Muscle of leg (tissue), 16 donors: ENCODE measurements at places on chromosomes 1 and 21.

DNA sequence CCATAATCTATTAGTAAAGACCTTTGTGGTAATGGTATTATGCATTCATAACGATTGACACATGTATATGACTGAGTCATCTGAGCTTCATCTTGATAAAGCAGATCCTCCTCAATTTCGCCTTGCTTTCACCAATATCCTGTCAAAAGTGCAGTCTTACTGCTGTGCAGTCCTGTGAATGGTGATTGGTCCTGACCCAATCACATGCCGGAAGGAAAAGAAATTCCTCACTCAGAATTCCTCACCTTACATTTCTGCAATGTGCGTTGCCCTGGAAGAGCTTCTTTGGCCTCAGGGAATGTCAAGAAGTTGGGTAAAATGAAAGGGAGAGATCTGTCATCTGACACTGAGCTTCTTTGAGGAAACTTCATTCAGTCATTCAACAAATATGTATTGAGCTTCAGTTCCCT is 121.0 kb upstream of the TSPAN2 start:
- no peak for DNase-seq

DNA sequence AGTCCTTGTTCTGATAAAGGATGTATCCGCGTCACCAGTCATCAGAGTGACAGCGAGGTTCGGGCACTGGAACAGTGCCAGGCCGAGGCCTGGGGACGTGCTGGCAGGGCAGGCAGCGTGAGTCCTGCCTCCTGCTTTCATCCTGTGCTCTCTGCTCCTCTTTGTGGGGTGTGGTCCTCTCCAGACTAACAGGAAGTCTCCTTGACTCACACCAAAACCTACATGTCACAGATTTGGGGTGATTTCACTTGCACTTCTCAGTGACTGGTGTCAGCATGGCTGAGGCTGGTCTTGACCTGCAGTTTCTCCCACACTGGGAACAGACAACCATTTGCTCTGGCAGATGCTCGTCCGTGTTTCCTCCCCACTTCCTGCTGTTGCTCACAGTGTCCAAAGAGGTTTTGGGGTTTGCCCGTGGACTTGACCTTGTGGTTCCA is 8.8 kb upstream of the NLRP3 start:
- peak; percentile 25 for DNase-seq

GRCh38 chr21:35207322-35207721 is 158.2 kb upstream of the RUNX1 start:
- DNase-seq, result no peak

DNA sequence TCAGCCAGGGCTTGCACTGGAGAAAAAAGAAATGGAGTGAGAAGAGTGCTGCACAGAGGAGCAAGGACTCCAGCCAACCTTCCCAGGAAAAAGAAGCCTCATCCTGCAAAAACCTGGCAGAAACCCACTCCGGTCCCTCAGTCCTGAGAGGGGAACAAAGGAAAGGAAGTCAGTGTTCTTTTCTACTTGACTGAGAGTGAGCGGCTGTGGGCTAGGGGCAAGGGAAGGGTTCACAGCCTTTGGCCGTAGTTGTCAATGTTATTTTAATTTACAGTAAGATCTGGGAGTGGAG is 8.9 kb upstream of the GOLT1A start:
- DNase-seq, result peak; percentile 88

- no peak for DNase-seq
Measured at GRCh38 chr1:18064534-18064933, 43.1 kb upstream of the IGSF21 start.

- no peak for DNase-seq
Measured at GRCh38 chr1:69400128-69400527, 167.6 kb upstream of the LRRC7 start.

DNA sequence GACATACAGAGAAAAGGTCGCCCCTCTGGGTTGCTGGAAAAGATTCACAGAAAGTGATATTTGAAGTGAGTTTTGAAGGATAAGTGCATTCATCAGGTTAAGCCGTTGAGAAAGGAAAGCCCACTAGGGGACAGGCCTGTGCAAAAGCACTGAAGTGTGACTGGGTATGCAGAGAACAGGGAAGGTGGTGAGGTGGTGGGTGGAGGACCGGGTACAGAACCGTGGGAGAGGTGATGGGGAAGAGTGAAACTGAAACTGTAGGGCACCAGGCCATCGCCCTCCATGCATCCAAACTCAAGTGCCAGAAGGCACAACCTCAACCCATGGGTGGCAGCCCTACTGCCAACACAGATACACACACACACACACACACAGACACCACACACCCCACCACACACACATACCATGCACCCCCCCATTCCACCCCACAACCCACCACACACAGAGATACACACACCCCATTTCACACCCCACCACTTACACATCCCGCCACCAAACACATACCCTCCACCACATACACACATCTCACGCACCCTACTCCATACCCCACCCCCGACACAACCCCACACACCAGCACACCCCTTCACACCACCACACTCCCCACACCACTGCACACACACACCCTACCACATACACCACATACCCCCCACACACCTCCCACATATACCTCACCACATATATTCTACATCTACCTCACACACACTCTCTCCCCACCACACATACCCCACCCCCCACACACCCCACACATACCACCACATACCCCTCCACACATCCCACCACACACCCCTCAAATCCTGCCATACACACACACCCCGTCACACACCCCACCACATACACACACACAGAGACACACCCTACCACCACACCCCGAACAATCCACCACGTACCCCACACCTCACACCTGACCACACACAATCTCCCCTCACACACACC is 59.0 kb downstream of the TSEN15 start:
- DNase-seq, result no peak

DNA sequence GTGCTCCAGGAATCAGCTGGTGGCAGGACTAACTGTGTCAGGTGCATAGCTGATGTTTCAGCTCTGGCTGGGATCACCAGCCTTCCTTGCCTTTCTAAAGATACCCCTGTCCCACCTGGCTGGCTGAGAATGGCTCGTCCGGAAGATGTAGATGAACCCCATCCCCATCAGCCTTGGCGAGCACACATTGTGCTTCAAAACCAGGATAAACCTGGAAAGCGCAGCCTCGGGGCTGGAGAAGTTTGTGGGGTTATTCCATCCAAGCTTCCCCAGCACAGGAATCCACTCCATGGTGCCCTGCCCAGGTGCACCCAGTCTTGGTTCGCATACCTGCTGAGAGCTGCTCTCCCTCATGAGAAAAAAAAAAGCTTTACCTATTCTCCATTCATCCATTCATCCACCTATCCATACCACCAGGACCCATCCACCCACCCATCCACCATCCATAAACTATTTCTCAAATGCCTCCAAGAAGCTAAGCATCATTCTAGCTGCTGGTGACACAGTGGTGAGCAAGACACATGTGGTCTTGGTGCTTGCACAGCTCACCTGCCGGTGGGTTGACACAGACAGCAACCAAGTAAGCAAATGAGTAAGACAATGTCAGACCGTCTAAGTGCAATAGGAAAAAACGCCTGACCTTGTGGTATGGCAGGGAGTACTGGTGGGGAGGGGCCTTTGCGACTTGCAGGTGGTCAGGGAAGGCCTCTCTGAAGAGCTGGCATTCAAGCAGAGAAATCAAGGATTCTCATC is 94.0 kb downstream of the DMRTB1 start:
- DNase-seq, result no peak

GRCh38 chr1:95370691-95371562 is 136.9 kb downstream of the RWDD3 start:
- DNase-seq, result no peak

DNA sequence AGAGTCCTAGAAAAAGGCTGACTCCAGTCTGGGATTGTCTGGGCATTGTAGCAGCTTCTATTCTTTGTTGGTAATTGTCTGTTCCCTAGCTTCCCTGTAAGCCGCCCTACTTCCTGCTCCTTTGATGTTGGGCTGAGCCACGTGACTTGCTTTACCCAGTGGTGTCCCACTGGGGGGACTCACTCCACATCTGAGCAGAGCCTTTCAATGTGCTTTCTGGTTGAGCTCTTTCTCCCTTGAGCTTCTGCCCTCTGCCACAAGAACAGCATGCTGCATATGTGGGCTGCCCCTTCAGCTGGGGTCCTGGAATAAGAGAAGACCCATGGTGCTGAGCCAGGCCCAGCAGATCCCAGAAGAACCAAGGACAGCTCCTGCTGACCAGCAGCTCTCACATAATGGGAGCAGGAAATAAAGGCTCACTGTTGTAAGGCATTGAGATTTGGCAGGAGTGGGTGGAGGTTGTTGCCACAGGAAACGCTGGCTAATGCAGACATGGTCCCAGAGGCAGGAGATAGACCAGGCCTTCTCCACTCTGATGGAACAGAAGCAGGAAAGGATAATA is 276.3 kb upstream of the GJB5 start:
- no peak for DNase-seq

DNA sequence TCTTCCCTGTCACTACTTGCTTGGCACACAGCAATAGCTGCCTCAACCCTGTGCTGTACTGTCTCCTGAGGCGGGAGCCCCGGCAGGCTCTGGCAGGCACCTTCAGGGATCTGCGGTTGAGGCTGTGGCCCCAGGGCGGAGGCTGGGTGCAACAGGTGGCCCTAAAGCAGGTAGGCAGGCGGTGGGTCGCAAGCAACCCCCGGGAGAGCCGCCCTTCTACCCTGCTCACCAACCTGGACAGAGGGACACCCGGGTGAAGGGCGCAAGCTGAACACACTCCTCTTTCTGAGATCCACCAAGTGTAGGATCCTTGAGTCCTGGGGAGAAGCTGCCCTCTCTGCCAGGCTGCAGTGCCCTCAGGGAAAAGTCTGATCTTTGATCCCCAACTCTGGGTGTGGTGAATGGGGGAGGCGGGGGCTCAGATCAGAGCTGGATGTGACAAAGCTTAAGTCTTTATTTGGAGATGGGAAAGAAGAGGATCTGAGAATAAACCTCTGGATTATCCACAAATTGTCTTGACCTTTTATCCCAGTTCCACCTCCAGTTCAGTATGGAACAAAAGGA is 1.2 kb downstream of the RXFP4 start:
- DNase-seq, result no peak

DNA sequence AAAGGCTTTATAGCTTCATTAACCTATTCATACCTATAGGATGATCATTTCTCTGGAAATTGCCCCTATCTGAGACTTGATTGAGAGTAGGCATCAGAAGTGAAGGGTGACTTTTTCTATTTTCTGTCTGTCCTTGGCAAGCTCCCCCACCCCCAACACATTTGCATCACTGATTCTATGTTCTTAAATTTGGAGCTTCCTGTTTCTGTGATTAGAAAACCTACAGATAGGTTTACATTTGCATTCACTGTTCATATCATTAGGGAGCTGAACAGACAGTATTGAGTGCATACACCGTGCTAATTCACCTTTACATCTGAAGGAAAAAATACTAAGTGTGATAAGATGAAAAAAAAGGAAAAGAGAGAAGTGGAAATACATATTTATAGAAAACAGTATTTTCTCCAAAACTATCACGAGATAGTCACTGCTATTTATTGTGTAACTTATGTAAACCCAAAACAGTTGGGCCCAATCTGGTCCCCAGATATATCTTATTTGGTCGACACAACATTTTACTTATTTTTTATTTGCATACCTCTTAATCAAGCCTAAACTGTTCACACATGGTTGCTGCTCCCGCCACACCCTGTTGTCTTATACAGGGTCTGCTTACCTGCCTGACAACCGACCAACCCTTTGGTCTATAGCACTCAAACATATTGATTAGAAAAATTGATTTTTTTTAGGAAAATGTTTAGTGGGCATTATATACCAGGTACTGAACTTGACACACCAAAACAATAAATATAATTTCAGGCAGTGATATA is 218.8 kb downstream of the NTNG1 start:
- DNase-seq, result no peak

DNA sequence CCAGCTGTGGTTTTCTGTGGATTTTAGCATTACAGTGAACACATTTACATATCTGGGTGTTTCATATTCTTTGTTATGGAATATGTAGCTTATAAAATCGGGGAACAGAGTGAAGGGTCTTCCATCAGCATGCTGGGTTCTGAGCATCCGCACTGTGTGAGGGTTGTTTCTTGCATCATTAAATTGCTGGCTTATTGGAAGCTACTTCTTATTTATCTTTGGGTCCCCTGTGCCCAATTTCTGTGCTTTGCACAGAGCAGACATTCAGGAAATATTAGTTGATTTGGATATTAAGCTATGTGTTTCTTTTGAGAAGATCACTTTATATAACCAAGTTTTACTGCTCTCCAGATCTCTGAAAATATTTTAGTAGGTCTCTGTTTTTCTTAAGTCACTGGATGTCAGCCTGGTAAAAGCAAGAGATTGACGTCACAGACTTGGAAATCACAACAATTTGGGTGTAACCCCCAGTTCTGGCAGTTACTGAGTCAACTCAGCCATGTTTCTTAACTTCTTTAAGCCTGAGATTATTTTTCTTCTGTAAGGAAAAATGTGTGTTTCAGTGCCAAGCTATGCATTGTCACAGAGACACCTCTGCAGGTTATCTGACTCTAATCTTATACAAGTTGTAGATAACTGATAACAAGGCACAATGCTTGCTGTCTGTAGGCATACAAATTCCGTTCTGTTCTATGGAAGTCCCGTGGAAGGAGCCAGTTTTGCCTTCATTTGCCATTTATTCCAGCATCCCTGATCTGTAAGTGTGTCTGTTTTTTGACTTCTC is 258.3 kb upstream of the KAZN start:
- peak; percentile 86 for DNase-seq

DNA sequence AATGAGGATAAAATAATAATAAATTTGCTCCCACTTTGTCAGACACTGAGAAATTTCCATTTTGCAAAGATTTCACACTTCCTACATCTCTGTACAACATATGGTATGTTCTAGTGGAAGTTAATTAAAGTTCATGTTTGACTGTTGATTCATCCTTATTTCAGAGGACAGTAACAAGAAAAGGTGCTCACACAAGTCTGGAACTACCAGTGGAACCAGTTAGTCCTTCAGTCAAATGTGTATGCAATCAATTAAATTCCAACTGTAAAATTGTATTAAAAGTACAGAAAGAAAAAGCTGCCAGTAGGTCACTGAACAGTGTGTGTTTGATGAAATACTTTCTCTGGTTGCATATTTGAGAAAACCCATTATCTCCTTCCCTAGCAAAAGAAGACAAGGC is 496.0 kb upstream of the PKN2 start:
- no peak for DNase-seq

DNA sequence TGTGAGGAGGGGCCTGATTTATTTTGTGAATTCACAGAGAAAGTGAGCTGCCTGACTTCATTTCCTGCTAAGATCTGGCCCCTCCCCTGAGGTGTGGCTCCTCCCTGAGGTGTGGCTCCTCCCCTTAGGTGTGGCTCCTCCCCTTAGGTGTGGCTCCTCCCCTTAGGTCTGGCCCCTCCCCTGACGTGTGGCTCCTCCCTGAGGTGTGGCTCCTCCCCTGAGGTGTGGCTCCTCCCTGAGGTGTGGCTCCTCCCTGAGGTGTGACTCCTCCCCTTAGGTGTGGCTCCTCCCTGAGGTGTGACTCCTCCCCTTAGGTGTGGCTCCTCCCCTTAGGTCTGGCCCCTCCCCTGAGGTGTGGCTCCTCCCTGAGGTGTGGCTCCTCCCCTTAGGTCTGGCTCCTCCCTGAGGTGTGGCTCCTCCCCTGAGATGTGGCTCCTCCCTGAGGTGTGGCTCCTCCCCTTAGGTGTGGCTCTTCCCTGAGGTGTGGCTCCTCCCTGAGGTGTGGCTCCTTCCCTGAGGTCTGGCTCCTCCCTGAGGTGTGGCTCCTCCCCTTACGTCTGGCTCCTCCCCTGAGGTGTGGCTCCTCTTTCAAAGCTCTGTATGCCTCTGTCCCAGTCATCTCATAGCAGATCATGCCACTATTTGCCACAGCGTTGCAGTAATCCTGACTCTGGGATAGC is 26.9 kb upstream of the LRRC3 start:
- no peak for DNase-seq
